Karpas-422 (cell line): ENCODE measurements at places on chromosomes 3 and 15. TPM values are rescaled to one million over a fixed set of nuclear protein-coding genes. Genes with fewer than 3 reads are reported as not detected.

DNA sequence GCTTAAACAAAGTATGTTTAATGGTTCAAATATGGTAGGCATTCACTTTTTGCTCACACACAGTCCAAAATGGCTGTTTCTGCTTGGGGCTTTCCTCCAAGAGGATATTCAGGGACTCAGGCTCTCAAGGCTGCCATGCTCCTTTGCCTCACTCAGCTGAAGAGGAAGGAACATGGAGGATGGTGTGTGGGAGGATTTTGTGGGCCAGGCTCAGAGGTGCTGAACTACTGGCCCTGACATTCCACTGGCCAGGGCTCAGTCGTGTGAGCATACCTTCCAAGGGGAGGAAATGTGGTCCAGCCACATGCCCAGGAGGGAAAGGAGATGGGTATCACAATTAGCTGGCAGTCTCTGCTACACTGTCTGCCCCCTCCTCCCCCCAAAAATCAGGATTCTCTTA, 8.7 kb downstream of the PXYLP1 start:
- no peak for DNase-seq

GRCh38 chr3:165406425-165406824, 210.2 kb upstream of the SLITRK3 start:
- DNase-seq = no peak

DNA sequence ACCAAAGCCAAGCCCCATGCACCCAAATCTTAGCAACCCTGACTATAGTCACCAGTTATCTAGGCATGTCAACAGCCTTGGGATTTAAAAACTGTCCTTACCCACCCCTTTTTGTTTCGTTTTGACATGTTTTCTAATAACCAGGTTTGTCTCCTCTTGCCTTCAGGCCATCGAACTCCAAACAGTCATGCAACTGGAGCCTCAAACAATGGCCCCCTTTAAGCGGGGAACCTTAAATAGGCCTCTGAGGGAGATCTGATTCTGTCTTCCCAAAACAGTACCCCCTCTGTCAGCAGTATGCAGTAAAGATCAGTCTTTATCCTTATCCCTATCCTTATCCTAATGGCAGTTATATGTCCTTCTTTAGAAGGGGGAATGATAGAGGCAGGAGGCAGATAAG, 105.7 kb downstream of the DPH6 start:
- DNase-seq = no peak

GRCh38 chr3:43379343-43379742, 93.0 kb downstream of the SNRK start:
- DNase-seq = no peak

FHIT gene
- total RNA-seq = not detected in 2 replicates

NR1I2 gene
- total RNA-seq = 2.7 and 3.8 TPM in 2 replicates

P3H2 gene
- not detected in 2 replicates for total RNA-seq
